ENCODE measurements at places on chromosomes 5 and 9. TPM values are rescaled to one million over a fixed set of nuclear protein-coding genes. Genes with fewer than 3 reads are reported as not detected.
A peak's percentile ranks its signal among the peaks of the same experiment; 100 is the strongest.

STPG3 gene
- not detected for total RNA-seq

CCNO gene
- total RNA-seq = 12.4 TPM

FAM240B gene
- not detected for total RNA-seq

SREK1 gene
- total RNA-seq = 113 TPM

TMEM267 gene
- total RNA-seq = 14.9 TPM

LMBRD2 gene
- total RNA-seq = 5.0 TPM

SPACA9 gene
- 1.4 TPM for total RNA-seq

PCDHB16 gene
- total RNA-seq = 0.05 TPM

CDC20B gene
- total RNA-seq = not detected

- DNase-seq = no peak
Measured at GRCh38 chr9:135998410-135999071, 37.4 kb upstream of the UBAC1 start.

DNA sequence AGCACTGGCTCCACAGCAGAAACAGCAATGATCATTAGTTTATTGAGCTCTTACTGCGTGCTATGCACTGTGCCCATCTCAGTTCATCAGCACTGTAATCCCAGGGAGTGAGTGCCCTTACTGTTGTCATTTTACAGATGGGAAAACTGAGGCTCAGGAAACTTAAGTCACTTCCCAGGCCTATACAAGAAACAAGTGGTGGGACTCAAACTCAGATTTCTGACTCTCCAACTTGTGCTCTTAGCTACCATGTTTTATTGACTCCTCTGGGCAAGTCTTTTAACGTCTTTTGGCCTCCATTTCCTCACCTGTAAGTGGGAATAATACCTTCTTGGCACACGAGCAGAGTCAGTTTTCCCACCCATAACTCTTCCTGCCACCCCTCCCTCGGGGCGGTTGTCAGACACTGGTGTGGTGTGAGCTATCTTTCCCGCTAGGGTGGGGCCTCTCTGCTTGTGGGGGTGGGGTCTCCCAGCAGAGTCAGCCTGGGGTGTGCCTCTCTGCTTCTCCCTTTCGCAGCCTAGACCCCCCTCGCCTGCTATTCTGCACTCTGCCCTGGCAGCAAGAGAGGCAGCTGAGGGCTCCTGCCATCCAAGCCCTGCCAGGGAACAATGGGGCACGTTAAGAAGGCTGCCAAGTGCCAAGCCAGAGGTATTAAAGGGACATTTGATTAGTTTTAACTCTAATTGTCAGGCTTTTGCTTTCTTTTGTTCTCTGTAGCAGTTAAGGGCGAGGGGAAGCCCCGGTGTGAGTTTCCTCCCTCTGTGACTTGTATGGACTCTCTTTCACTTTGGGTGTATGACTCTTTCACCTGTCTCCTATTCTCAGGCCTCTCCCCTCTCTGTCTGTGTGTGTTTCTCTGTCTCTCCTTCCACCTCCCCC, 12.1 kb downstream of the GALNT10 start:
- no peak for DNase-seq

DNA sequence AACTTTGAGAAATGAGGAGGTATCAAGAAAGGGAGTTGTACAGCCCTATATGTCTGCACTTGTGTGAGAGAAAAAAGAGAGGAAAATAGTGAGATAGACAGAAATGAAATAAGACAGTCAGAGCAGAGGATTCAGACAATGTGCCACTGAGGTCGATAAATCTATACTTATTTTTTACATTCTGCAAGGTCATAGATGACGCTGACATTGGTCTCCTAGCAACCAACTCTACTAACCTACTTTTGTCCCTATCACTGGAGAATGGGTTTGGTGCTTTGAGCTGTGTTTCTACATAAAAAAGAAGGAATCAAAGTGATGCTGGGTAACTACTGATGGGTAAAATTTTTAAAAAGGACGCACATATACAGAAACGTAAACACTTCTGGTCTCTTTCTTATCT, 573.3 kb upstream of the RORB start:
- DNase-seq = no peak

DNA sequence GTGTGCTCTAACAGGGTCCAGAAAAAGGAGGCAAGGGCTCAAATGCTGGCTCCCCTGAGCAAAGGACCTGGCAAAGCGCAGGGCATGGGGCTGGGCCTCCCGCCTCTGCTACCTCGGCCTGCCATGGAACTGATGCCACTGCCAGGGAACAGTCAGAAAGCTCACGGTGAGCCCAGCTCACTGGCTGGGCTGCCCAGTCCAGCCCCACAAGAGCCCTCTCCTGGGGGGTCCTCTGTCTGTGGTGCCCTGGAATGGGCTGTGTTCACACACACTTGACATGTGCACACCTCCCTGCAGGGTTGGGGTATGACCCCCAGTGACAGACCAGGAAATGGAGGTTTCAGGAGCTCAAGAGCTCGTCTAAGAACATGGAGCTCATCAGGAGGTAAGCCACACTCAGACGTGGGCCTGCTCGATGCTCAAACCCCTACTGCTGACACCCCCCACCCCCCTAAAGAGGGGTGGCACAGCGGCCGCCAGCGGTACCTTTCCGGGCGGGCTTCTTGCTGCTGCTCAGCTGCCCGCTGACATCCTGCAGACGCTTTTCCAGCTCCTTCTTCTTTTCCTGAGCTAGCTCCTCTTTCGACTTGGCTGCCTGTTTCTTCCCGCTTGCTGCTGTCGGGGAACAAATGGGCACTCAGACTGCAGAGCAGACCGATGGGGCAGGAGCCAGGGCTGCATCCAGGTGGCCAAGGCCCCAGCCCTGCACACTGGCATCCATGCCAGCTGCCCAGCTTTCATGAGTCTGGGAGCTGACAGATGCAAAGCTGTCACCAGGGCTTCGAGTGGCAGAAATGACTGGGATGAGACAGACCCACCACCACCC, 9.1 kb downstream of the BRD3OS start:
- no peak for DNase-seq

- no peak for DNase-seq
Measured at GRCh38 chr5:140480310-140481014, 67.0 kb upstream of the EIF4EBP3 start.

- DNase-seq = no peak
Measured at GRCh38 chr9:95815961-95816360, 59.5 kb upstream of the ERCC6L2 start.

- DNase-seq = peak; percentile 68
Measured at GRCh38 chr9:7234144-7234543, 476.4 kb downstream of the KDM4C start.

GRCh38 chr5:140345919-140346347, 470 bp downstream of the HBEGF start:
- DNase-seq = peak; percentile 54

- DNase-seq = no peak
Measured at GRCh38 chr5:93302711-93303110, 278.3 kb downstream of the NR2F1-AS1 start.

DNA sequence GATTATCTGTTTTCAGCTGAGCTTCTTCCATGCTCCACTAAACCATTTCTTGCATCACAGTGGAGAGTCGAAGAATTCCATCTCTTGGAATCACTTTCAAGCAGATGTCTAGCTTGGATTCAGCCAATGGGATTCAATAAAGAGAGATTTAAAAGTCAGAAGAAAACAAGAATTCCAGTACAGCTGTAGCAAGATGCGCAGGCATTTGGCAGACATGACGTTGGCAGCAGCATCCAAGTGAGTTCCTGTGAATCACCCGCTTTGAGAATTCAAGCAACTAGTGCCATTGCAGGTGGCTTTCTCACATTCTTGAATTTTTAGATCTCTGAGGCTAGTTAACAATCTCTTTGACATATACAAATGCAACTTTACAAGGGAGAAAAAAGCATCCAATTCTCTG, 467.0 kb downstream of the CDH10 start:
- no peak for DNase-seq

GRCh38 chr9:114373960-114374730, 13.6 kb downstream of the AKNA start:
- no peak for DNase-seq

GRCh38 chr5:151196556-151197290, 27.2 kb downstream of the CCDC69 start:
- no peak for DNase-seq

DNA sequence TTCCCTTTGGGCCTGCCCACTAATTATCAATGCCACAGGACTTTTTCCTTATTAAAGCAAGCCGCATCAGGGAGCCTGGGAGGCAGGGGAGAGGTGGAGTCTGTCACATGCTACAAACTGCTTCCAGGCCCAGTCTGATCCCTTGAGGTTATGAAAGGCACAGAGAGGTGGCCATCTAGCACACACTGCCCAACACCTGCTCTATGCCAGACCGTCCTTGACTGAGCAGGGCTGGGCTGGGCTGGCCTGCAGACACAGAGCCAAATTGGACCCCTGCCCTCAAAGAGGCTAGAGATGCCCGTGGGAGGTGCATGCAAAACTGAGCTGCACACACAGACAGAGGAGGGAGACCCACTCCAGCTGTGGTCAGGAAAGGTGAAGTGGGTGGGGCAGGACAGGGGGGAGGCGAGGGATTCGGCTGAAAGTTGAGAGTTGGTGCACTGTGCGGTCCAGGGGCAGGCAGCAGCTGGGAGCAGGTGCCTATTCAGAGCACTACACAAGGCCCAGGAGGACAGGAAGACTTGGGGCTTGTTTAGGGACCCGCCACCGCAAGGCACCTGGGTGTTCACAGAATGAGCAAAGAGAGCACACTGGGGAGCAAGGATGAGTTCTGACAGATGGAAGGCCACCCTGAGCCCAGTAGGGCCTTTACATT, 36.4 kb upstream of the TCF7 start:
- DNase-seq = no peak

- DNase-seq = peak; percentile 34
Measured at GRCh38 chr5:69368458-69369339, 621 bp downstream of the AK6 start.
